ENCODE measurements at places on chromosomes 16 and 17.

DNA sequence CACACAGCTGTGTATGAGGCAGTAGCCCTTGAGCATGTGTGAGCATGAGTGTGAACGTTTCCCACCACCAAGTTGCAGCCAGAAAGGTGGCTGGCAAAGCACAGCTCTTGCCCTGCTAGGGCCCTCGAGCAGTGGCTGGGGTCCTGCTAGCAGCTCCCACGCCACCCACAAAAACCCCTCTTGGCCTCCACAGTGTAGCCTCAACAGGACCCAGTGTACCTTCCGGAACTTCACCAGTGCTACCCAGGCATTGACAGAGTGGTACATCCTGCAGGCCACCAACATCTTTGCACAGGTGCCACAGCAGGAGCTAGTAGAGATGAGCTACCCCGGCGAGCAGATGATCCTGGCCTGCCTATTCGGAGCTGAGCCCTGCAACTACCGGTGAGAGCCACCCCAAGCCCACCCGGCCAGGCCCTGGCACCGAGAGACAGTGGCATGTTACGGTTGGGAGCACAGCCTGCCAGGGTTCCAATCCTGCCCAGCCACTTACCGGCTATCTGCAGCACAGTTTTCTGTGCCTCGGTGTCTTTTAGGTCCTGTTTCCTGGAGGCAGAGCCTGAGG is 53.1 kb downstream of the SCNN1B start:
- no peak for DNase-seq

DNA sequence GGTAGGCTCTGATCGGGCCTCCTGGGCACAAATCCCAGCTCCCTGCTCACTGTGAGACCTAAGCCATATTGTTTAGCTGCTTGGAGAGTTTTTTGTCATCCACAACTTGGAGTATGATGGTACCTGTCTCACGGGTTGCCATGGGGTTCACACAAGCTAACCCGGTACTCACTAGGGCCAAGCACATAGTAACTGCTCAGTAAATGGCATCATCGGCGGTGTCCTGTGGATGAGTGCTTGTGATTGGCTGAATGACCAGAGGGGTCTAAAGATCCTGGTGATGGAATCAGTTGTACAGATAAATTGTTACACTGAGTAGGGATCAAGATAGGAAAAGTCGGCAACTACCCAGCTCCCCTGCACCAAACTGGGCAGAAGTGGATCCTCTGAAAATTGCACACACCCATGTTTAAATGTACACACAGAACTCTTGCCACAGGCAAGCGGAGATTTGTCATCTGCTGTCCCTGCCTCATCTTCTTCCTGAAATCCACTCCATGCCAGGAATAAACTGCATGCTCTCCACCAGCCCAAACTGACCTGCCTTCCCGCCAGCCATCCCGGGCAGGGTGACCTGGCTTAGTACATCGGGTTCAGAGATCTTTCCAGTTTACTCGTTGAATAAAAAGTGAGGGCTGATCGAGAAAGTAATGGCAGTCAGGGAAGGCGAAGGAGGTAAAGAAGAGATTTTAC is 6.5 kb downstream of the MAPT start:
- no peak for DNase-seq

- DNase-seq = no peak
Measured at GRCh38 chr17:75509528-75510258, 5.6 kb downstream of the CASKIN2 start.

GRCh38 chr17:61701334-61701733 is 110.3 kb upstream of the NACA2 start:
- DNase-seq = no peak

DNA sequence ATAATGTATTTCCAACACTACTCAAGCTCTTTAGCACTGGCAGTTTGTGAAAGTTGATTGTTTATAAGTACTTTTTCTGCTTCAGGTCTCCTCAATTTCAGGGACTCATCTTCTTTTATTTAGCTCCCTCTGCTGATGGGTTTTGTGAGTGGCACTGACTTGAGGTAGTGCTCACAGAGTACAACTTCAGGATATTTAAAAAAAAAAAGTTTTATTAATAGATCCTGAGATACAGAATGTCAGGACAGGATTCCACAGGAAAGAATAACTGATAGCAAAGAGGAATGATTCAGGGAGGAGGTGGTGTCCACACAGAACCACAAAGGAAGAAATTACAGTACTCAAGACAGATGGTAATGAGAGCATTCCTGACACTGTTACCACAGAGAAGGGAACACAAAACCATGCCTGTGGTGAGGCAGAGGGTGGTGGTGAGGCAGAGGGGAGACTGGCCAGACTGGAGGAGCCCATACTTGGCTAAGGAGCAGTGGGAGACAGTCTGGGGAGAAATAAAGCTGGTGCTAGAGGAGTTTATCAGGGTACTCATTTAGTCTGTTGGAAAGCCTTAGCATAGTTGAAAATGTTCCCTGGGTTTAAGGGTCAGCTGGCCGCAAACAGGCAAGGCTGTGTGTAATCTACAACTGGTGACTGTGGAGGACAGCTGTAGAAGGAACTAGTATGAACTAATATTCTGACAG is 63.7 kb downstream of the SPAG9 start:
- no peak for DNase-seq
